Kidney tubule cell (primary cell): ENCODE measurements at places on chromosomes 12 and 14.

DNA sequence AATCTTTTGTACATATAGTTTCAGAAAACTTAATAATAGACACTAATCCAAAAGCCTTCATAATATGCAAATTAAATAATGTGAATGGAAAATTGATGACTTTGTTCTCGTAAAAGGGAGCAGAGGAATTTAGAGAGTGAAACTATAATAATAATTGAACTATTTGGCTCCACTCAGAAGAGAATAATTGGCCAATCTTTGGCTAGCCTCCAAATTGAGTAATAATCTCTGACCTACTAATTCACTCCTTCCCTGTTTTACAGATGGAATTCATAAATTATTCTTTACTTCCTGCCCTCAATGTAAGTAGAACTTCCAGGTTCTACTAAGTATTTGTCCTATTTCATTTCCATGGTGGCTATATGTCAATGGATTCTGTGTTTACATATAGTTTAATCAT, 15.8 kb downstream of the TRIM9 start:
- peak; percentile 6 for DNase-seq

- peak; percentile 74 for DNase-seq
These were observed 88.0 kb upstream of the TMEM132C start for GRCh38 chr12:128178966-128179365.

GRCh38 chr12:104784592-104784991, 173.5 kb downstream of the SLC41A2 start:
- DNase-seq = no peak

GRCh38 chr14:92890830-92891588, 31.9 kb upstream of the CHGA start:
- DNase-seq = peak; percentile 11

GRCh38 chr14:74956027-74956279, 556 bp upstream of the PGF start:
- no peak for DNase-seq

- DNase-seq = no peak
These were observed 68.0 kb downstream of the PKP2 start for GRCh38 chr12:32828552-32828951.

DNA sequence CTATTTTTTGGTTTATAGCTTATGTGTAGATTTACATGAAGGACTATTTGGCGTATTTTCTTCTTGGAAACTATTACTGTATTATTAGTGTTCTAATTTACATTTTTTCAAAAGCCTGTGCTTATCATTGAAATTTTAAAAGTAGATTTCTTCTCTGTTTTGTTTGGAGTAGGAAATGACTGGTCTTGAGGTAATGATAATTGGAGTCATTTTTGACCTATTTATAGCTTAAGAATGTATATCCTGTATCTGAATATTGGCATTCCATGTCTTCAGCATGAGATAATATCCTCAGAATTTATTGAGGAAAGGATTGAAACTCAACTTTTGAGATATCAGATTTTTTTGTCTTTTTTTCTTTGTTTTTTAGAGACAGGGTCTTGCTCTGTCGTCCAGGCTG, 193.4 kb downstream of the ERC1 start:
- peak; percentile 34 for DNase-seq

DNA sequence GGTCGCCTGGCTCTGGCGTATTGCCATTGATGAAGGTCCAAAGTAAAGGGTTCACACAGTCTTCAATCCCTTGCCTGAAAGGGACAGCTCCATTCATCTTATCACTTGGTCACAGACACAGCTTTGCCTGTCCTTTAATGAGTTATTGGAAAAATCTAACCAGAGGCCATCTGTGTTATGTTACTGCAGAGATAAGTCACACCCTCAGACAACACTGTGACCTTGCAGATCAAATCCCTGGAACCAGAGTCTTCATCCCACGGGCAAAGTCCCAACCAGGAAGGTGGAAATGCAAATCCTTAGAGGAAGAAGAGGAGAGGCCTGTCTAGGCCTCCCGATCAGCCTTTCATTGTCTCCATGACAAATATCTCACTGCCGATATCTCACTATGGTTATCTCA, 68.3 kb upstream of the SCN8A start:
- no peak for DNase-seq

- DNase-seq = no peak
These were observed 14.1 kb upstream of the MIS18BP1 start for GRCh38 chr14:45267071-45267470.

- DNase-seq = peak; percentile 6
These were observed 425.6 kb downstream of the NRXN3 start for GRCh38 chr14:78595797-78596196.

DNA sequence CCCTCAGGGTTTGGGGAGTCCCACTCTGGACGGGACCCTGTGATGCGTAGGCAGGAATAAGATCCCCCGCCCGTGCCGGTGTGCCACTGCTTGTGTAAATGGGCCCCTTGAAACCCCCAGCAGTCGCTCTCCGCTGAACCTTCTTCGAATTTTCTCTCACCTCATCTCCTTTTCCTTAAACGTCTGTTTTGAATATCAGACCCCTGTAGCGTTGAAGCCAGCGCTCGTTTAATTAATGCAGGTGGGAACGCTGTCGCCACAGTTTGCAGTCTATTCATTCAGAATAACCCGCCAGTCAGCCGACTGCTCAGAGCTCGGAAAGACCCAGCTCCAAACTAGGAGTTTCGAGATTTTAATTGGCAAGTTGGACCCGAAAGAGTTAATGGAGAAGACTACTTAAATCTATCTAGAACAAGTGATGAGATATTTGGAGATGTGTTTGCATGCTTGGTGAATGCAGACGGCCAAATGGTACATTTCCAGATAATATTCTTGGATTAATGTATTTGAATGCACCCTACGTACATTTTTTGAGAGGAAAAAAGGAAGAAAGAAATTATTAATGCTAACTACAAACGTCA, 739 bp upstream of the PPP2R5E start:
- DNase-seq = no peak
